ENCODE measurements at places on chromosomes 16 and 17.

GRCh38 chr17:36505171-36505570 lies 18.7 kb downstream of the ZNHIT3 start:
- DNase-seq = no peak

GRCh38 chr16:27240948-27241531 lies 27.5 kb downstream of the NSMCE1 start:
- no peak for DNase-seq

- no peak for DNase-seq
Measured at GRCh38 chr16:70467608-70468007, 13.2 kb downstream of the FCSK start.

GRCh38 chr17:71828182-71828596 lies 292.6 kb upstream of the SOX9 start:
- no peak for DNase-seq

GRCh38 chr16:85871756-85872155 lies 27.2 kb upstream of the IRF8 start:
- DNase-seq = no peak

GRCh38 chr16:47493381-47494337 lies 32.5 kb downstream of the PHKB start:
- DNase-seq = no peak

GRCh38 chr17:36928471-36929345 lies 8.6 kb upstream of the LHX1 start:
- no peak for DNase-seq

DNA sequence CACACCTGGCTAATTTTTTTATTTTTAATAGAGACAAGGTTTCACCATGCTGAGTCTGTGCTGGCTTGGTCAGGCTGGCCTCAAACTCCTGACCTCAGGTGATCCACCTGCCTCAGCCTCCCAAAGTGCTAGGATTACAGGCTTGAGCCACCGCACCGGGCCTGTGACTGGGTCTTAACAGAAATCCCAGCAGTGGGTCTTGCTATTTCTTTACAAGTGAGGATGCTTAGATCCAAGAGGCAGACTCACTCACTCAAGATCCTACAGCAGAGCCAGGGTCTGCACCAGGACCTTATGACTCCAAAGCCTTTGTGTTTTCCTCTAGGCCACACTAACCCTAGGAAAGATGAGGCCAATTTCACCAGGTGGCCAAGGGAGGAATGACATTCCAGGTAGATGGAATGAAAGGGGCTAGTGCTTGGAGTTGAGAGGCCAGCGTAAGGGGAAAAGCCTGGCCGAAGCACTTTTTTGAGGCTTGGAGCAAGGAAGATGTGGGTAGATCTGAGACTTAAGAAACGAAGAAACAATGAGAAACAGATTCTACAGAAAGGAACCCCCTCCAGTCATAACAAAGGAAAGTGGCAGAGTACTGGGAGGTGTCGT lies 5.7 kb upstream of the STAT5A start:
- DNase-seq = no peak

DNA sequence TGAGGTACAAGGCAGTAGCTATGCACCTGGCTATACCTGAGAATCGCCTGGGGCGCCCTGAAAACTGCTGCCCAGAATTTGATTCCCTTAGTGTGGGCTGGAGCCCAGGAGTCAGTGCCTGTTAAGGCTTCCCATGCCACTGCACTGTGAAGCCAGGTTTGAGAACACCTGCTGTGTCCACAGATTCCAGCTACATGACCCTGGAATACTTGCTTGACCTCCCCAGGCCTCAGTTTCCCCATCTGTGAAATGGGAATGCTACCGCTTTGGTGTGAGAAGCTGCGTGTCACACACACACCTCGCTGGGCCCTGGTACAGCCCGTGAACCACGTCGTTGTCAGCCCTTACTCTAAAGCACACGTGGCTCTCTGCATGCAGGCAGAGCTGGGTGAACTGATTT lies 271.0 kb downstream of the C16orf95 start:
- no peak for DNase-seq

DNA sequence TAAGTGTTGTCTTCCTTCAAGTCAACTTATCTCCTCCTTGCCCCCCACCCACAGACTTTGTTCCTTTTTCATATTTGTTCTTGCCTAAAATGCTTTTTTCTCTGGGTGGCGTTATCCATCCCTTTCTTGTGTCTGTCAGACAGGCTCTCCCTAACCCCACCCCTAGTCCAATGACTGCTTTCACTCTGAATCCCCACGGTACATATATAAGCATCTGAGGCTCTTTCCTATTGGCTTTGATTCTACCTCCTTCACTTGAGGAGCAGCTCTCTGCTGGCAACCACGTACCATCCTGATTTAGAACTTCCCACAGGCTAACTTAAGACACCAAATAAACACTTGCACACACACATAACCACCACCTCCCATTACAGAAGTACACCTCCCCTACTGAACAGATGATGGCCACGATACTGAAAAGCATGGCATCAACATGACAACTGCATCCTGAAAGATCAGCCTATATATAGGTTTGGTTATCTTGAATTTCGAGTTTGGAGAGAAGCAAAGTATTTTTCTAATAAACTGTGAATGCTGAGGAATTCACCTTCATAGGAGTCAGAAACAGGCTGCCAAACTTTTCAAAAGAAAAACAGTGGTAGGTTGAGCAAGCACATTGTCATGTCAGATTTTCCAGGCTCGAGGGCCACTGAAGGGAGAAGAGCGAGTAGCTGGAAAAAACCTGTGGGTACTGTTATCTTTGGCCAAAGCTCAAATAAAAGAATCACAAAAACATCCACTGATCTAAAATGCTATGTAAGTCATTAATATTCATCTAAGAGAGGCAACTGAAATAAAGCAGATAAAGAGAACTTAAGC lies 24.3 kb downstream of the STAT3 start:
- DNase-seq = no peak

GRCh38 chr17:31877341-31877740 lies 18.3 kb upstream of the COPRS start:
- DNase-seq = no peak

DNA sequence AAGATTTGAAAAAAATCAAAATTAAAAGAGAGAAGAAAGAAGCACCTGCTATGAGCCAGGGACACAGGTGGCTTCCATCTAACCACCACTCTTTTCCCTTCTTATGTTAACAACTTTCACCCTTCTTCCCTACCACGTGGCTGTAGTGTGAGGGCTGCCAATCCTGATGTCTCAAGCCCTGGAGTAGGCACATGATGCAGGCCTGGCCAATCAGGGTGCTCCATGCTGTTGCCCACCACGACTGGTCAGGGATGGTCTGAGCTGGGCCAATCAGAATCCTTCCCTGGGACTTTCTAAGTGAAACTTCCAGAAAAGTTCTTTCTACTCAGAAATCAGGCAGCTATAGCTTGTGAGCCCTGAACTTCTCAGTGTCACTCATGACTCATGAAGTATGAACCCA lies 140.7 kb downstream of the SDK2 start:
- DNase-seq = no peak

DNA sequence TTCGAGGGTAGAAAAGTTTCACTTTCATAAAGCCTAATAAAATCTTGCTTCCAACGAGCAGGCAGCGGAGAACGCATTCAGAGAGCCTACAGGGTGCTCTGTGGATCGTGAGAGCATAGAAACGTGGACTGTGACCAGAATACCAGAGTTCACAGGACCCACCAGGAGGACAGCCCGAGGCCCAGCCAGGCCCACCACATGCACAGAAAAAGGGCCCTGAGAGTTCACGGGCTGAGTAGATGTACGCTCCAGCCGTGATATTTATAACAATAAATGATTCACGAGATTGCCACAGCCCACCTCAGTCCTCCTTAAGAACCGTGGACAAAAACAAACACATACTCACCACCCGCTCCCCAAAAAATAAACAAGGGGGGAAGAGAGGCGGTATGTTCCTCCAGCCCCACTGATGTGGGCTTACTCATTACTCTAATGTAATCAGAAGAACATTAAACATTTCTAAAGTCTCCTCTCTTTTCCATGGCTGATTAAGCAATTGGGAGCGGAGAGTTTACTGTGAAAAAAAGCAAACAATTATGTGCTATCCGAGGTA lies 207.2 kb downstream of the C16orf78 start:
- DNase-seq = no peak

GRCh38 chr17:78568494-78569115 lies 8.6 kb downstream of the DNAH17 start:
- no peak for DNase-seq

- DNase-seq = no peak
Measured at GRCh38 chr17:81365148-81365600, 30.1 kb upstream of the BAHCC1 start.

DNA sequence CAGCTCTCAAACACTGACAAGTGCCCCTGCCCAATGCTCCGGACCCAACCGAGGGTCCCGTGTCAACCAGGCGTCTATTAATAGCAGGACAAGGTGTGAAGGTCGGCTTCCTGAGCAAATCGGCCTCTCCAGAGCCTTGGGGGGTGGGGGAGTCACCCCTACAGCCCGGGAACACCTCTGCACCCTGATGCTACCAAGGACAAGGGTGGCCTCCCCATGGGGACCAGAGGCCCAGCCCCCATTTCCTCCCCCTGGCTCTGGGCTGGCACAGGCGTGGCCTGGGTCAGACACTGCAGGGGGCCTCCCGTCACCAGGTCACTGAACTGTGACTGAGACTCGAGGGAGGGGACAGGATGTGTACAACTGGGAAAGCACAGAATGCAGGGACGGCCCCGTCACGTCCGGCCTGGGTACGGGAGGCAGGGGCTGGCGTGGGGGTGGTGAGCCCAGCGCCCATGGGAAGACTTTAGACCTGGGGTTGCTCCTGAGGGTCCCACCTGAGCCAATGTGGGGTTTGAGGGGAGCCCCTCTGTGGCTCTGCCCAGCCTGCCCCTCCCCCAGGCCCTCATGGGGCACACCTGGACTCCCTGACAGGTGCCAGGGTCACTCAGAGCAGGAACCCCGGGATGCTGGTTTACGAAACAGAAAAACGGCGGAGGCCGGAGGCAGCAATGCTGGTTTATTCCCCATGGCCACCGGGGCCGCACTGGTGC lies 579 bp upstream of the CYBA start:
- peak; percentile 56 for DNase-seq

GRCh38 chr17:8964801-8965393 lies 610 bp downstream of the PIK3R5 start:
- DNase-seq = no peak

GRCh38 chr16:46900455-46901235 lies 16.5 kb downstream of the GPT2 start:
- no peak for DNase-seq

DNA sequence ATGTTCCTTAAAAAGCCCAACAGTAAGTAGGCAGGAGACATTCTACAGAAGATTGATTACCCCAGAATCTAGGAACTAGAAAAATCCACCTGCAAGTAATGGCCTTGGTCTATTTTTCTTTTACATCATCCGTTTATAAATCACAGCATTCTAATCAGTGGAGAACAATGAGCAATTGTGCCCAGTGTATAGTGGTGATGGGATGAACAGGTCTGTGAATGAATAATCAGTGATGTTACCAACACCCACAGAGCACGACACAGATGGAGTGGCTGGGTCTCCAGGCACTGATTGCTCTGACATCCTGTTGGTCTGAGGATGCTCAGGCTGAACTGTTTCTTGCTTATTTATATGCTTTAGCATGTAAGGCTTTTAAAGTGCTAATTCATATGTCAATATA lies 1251.2 kb upstream of the CDH8 start:
- DNase-seq = no peak

DNA sequence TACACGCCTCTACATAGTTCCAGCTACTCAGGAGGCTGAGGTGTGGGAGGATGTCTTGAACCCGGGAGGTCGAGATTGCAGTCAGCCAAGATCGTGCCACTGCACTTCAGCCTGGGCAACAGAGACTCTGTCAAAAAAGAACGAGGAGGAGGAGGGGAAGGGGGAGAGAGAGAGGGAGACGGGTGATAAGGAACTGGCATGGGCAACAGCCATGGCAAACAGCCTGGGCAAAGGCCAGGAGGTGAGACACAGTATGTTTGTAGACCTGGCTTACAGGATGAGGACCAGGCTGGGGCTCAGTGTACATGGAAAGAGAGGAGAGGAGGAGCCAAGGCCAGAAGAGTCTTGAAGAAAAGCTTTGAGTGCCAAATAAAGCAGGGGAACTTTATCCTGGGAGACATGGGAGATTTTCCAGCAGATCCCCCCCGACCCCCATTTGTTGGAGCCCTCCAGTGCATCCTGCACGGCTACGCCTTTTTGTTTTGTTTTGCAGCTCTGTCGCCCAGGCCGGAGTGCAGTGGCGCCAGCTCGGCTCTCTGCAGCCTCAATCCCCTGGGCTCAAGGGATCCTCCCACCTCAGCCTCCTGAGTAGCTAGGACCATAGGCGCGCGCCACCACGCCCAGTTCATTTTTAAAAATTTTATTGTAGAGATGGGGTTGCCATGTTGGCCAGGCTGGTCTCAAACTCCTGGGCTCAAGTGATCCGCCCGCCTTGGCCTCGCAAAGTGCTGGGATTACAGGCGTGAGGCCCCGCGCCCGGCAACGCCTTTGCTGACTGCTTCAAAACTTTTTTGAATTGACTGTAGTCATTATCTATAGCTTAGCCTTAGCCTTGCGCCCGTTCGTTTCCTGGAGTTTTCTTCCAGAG lies 1.3 kb upstream of the ALKBH5 start:
- peak; percentile 13 for DNase-seq

DNA sequence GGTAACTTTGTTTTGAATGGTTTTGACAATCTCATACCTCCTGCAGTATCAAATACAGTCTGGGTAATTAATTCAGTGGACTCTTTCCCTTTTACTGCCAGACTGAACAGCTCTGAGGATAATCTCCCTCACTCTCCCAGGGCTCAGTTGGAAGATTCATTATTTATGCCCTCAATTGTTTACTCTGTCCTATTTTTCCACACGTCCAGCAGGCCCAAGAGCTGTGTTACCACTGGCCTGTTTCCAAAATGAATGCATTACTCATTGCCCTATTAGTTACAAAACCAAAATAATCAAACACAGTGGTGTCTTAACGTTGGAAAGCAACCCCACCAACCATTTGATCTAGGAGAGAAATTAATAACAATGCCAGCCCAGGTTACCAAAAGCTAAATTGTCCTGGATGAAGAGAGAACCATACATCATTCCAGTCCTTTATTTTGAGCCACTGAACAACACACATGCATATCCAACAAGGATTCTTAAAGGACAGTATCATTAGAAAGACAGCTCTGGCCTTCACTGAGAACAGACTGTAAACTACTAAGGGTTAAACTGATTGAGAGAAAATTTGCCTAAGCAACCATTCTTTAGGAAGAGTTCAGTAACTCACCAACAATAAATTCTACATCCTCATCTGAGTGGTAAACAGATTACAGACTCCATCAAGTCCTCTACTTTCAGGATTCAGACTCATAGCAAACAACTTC lies 34.5 kb downstream of the FAM222B start:
- DNase-seq = no peak

- no peak for DNase-seq
Measured at GRCh38 chr17:63657786-63658185, 35.6 kb downstream of the MAP3K3 start.

GRCh38 chr17:76492123-76492988 lies 8.9 kb downstream of the RHBDF2 start:
- DNase-seq = no peak

GRCh38 chr16:69250081-69250480 lies 61.1 kb upstream of the VPS4A start:
- DNase-seq = no peak

DNA sequence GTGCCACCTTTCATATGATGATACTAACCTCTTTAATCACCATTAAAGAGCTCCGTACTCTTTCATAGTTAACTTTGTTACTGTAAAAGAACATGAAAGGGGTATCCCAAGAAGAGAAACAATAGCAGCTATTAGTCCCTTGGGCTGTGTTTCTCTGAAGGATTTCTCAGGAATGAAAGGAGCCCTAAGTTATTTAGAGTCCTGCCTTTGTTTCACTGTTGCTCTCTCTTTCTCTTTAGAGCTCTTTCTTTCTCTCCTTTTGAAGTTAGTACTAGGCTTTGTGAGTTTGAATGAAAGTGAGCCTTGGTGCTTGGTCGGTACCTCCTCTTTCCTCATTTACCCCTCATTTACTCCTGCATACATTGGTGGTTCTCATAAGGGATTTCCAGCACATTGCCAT lies 20.5 kb upstream of the RASL10B start:
- DNase-seq = no peak

All from stimulated activated CD4-positive, alpha-beta T cell treated with anti-CD3 and anti-CD28 coated beads, TNF-alpha, amount 100 ng/mL, for 48 hours (primary cell).